T follicular helper cell (primary cell): ENCODE measurements at places on chromosomes 1 and 21.

GRCh38 chr1:10824821-10825540, 28.5 kb upstream of the CASZ1 start:
- no peak for DNase-seq

GRCh38 chr21:32994305-32994704, 31.4 kb upstream of the OLIG2 start:
- no peak for DNase-seq

DNA sequence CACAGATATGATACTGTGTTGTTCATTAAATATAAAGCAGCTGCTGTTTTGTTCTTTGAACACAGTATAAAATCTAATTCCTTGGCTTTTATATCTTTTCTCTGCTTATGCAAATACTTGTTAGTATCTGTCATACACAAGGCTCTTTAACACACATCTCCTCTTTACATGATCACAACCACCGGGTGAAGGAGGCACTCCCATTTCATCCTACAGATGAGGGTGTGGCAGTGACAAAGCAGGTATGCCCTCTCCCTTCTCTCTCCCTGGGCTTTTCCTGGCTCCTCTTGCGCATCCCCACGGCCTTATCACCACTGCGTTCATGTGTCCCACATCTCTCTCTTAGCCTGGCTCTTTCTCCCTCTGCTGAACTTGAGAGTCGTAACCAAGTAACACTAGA, 38.2 kb downstream of the JUN start:
- DNase-seq: no peak

- no peak for DNase-seq
Measured at GRCh38 chr21:14918527-14918926, 146.3 kb downstream of the NRIP1 start.

GRCh38 chr1:180590889-180591288, 32.1 kb downstream of the OVAAL start:
- no peak for DNase-seq

DNA sequence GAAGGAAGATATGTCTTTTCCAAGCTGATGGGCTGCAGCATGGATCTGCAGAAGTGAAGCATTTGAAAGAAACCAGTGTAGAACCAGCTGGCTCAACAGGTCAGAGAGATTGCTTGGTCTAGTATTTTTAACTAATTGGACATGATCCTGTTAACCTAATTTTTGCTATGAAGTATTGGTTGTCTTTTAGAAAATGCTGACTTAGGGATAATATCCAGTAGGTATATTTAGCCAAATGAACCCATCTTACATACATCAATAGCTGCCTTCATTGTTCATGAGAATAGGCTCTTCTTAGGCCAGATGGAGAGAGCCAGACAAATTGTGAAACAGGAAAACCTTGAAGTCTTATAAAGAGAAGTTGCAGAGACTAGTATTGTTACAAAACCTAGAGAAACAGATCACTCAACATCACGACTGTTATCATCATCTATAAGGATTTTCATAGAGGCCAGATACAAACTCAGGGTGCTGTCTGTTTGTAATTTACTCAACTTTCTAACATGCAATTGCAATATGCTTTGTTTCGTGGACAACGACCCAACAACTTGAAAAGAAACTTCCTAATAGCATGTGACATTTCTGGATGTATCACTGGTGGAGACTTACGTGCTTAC, 148.2 kb downstream of the DISC1 start:
- no peak for DNase-seq

GRCh38 chr21:23131177-23131576, 2133.0 kb downstream of the NCAM2 start:
- no peak for DNase-seq

DNA sequence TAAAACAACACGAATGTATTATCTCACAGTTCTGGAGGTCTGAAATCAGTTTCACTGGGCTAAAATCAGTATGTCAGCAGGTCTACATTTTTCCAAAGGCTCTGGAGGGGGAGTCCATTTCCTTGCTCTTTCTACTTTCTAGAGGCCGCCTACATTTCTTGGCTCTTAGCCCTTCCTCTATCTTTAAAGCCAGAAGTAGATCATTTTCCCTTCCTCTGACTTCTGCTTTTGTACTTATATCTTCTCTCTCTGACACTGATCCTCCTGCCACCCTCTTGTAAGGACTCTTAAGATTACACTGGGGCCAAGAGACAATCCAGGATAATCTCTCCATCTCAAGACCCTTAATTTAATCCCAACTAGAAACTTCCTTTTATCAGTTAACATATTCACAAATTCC, 41.4 kb downstream of the MSH4 start:
- no peak for DNase-seq

- DNase-seq: no peak
Measured at GRCh38 chr1:54980528-54981241, at the start of gene TMEM61. Gene TMEM61, plus strand, starts transcription at chr1:54980628. Its CDS starts 438 bp downstream, at chr1:54981066.

DNA sequence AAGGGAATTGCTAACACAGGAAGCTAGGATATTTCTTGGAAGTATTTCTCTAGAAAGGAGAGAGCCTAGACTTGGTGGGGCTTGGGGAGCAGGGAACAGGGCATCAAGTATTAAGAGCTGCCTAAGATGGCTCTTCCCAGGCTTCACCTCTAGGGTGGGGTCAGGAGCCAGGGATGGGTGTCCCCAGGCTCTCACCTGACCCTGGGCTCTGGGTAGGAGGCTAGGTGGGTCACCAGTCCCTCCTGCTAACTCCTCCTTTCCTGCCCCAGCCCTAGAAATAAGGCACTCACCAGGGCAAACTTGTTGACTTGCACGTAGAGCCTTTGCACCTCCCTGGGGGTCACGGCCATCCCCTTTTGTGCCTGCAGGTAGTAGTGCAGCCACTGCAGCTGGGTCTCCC, 15.0 kb downstream of the ETNK2 start:
- DNase-seq: no peak

- DNase-seq: no peak
Measured at GRCh38 chr1:22918644-22919043, 54.0 kb downstream of the LACTBL1 start.

DNA sequence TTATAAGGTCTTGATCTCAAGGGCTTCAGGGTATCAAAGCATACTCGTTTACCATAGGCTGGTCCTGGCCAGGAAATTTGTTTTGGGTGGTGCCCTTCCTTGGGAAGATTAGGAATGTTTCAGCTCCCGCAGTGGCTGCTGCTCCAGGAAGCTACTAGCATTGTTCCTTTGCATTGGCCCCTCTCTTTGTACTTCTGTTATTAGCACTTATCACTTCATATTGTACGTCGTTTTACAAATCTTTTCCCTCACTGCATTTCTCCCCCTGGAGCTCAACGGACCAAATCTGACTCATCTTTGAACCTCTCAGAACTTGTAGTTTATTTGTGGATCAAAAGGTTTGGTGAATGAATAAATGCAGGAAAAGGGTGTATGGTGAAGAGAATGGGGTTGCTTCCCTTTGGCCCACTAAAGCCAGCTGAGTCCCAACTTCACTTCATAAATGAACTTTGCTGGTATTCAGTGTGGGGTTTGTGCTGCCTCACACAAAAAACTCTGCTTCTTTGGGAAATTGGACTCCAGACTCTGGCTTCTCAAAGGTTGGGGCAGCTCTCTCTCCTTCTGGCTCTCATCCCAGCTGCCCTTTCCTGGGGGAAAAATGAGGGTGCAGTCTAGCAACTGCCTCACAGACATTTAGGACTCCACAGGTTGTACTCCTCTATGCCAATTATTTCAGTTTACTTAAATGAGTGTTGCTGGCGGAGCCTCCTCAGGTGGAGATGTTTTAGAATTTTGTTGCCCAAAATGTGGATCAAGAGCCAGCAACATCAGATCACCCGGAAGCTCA, 5.9 kb downstream of the GNAT2 start:
- no peak for DNase-seq

DNA sequence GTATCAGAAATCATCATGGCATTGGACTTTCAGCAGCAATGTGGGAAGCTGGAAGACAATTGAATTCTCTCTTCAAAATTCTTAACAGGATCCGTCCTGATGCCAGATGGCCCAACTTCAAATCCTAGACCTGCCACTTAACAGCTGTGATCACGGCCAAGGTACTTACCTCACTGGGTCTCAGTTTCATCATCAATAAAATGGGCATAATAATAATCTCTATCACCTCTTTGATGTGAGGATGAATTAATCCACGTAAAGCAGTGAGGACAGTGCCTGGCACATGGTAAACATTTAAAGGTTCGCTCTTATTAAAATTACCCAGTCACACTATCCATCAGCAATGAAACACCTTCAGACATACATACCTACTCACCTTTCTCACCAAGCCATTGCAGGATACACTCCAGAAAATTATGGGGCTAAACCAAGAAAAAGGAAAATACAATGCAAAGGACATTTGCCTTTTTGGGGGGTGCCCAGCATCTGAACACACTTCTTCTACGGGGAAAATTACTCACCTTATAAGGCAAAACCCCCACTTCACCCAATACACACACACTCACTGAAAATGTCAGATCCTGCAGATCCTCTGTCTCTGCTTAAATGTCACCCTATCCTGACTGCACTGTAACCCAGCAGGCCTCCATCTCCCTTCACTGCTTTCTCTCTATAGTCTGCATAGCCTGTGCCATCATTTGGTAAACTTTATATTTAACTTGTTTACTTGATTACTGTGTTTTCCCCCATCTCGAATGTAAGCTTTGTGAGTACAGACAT, 21.7 kb downstream of the GLIS1 start:
- DNase-seq: no peak

GRCh38 chr1:45205011-45205909, 1.1 kb downstream of the ZSWIM5 start:
- DNase-seq: peak; percentile 3

DNA sequence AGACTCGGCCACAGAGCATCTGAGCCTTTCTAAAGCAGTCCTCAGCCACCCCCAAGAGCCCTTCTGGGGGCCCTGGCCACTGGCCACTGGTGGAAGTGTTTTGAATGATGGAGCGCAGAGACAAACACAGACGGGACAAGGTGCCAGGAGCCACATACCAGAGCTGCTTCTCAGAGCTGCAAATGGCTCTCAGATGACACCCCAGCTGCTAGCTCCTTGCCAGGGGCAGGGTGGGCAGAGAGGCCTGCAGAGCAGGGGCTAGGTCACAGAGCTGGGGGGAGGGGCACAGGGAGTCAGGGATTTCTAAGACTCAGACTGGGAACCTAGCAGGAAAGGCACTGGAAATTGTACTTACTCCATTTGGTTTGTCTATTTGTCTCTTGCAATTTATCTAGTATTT, 30.4 kb downstream of the KCNN3 start:
- DNase-seq: no peak

DNA sequence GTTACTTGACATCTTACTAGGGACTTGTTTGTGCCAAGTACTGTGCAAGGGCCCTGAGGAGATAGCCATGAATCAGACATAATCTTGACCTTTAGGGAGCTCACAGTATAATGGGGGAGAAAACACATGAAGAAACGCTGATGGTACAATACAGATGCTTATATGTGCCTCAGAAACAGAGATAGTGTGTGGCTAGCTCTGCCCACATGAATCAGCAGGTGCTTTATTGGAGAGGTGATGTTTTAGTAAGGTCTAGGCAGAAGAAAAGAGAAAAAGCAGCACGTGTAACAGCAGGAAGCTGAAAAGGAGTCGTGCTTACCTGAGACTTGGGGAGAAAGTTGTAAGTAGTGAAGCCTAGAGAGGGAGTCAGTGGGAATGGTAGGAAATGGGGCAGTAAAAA, 60.6 kb upstream of the LMO4 start:
- DNase-seq: no peak

GRCh38 chr1:53369761-53370160, 41.9 kb upstream of the LRP8 start:
- no peak for DNase-seq

DNA sequence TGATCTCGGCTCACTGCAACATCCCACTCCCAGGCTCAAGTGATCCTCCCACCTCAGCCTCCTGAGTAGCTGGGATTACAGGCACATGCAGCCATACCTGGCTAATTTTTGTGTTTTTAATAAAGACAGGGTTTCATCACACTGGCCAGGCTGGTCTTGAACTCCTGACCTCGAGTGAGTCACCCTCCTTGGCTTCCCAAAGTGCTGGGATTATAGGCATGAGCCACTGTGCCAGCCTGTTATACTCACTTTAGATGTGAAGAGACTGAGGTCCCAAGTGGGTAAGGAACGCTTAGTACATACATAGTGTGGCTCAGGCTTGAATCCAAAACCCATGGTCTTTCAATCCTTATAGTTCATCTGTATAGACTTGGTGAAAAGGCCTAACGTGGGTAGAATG, 63.7 kb upstream of the EPS8L3 start:
- no peak for DNase-seq

- DNase-seq: no peak
Measured at GRCh38 chr1:113937146-113937545, 8.0 kb downstream of the HIPK1 start.

- no peak for DNase-seq
Measured at GRCh38 chr1:112524986-112525385, 16.2 kb downstream of the WNT2B start.

DNA sequence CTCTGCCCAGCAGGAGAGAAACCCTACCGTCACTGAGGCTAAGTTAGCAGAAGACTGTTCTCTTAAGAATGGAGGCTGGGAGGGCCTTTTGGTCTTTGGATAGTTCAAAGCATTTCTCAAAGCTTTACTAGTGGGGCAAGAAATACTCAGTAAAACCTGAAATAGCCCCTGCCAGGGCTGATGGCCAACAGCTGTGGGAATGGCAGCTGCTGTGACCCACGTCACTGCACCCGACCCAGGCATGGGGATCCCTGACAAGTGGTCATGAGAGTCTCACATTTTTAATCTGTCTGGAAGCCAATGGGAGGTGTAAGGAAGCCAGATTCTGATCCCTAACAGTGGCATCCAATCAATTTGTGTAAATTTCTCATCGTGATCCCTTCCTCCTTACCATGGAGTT, 44.5 kb upstream of the ENAH start:
- DNase-seq: no peak

DNA sequence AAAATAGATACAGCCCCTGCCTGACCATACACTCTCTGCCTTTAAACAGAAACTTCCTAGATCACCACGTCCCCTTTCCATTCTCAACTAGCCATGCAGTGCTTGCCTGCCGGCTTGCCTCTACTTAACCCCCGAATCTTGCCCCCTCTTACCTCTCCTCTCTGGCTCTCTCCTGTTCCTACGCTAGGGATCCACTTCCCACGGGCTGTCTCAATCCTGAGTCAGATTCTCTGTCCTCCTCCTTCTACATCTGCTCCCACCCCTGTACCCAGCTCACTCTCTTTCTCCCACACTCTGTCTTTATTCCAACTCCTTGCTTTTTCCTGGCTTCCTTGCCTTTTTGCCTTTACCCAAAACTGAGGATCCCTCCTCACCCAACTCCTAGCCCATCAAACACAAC, 29.3 kb downstream of the ATF3 start:
- DNase-seq: no peak
